ENCODE measurements at places on chromosomes 5 and 9.

GRCh38 chr5:5188376-5189050 lies 48.4 kb downstream of the ADAMTS16 start:
- no peak for DNase-seq

DNA sequence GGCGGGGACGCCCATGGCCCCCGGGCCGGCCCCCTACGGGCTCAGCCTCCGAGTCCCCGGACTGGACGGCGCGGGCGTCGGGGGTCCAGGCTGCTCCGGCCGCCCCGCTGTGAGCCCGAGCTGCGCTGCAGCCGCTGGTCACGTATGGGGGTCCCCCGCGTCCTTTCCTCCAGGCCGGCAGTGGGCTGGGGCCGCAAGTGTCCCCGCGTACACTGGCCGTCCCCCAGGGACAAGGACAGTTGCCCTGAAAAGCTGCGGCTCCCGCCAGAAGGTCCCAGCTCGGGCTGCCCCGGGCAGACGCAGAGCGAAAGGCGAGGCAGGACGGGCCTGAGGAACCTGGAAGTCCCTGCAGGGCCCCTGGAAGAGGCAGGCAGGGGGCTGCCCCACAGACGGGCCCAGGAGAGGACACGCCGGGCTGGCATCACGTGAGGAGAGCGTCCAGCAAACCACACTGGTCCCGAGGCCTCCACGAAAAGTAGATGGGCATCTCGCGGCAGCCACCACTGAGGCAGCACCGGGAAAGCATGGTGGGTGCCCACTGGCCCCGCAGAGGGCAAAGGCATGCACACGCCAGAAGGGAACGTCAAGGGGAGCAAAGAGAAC lies 3.3 kb upstream of the NKD2 start:
- no peak for DNase-seq

DNA sequence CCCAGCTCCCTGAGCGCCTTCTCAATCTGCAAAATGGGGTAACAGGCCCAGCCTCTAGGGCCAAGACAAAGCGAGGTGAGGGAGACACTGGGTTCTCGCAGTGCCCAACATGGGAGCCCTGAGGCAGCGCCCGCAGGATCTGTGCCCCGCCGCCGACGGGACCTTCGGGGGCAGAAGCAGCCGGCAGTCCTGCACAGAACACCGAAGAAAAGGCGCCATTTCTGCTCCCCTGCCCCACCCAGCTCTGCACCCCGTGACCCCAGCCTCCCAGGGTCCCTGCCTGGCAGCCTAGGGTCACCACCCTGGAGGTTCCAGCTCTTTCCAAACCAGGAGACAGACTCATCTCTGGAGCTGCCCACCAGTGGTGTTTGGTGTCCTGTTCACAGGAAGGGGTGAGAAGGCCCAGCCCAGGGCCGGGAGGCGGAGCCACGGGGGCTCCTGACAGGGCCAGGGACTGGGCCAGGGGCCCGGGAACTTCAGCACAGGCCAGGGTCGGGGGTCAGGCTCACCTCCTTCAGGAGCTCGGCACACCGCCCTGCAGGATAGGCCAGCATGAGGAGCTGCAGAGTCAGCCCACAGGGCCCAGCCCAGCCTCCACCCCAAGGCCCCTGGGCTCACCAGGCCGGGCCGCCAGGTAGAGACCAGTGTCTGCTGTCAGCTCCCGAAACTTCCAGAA lies 3.3 kb downstream of the LCN8 start:
- DNase-seq: no peak

DNA sequence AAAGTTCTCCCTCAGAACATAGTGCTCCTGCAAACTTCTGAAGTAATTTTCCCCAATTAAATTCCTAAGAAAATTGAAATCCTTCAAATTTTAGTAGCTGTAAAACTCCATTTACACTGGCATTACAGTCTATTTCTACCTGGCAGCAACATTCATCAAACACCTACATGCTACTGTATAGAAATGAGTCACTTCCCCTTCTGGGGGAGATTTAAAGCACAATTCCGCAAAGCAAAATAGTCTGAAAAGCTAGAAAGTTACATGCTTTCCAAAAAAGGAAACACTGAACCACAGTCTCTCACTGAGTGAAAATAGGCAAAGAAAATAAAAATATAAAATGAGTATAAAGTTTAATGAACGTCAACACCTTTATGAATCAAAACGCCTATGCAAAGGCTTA lies 43.3 kb downstream of the MCTP1 start:
- DNase-seq: no peak

GRCh38 chr5:176499273-176499672 lies 37.9 kb downstream of the RNF44 start:
- DNase-seq: no peak

- DNase-seq: no peak
Measured at GRCh38 chr5:57034201-57034916, 82.4 kb upstream of the MIER3 start.

- no peak for DNase-seq
Measured at GRCh38 chr9:87659534-87660419, 66.1 kb upstream of the CTSL start.

DNA sequence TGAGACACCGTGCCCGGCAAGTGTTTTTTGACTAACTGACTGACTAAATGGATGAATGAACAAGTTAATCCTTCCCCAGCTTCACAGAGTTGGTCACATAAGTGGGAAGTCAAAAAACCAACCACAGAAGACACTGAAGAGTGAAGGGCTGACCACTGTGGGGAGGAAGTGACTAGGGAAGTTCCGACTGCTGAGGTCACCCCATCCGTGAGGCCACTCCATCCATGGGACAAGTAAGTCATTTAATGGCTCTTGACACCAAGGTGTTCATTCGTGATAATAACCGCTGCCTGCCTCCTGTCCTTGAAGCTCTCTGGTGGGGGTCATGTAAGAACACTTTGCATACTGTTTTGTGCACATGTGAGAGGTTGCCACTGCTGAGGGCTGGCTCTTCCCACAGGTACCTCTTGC lies 22.2 kb upstream of the CXCL14 start:
- no peak for DNase-seq

GRCh38 chr5:41517909-41518308 lies 7.5 kb upstream of the PLCXD3 start:
- no peak for DNase-seq

- DNase-seq: no peak
Measured at GRCh38 chr5:154477382-154478223, 424 bp downstream of the HAND1 start.

DNA sequence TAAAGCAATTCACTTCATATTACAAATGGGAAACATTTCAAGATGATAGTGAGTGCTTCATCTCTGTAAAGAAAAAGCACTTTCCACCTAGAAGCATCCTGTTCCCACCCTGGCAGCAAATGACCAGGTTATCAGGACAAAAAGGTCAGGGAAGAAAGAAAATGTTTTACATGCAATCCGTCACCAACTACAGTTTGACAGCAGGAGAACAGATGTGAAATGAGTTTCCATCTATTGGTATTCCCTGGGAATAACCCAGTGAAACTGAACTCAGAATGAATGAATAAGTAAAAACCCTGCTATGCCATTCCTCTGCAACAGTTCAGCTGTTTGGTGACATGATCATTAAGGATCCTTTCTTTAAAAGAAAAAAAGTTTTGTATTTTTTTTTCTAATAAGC lies 67.6 kb downstream of the HTR1A start:
- DNase-seq: no peak

- no peak for DNase-seq
Measured at GRCh38 chr9:127754099-127755060, 19.3 kb upstream of the TOR2A start.

DNA sequence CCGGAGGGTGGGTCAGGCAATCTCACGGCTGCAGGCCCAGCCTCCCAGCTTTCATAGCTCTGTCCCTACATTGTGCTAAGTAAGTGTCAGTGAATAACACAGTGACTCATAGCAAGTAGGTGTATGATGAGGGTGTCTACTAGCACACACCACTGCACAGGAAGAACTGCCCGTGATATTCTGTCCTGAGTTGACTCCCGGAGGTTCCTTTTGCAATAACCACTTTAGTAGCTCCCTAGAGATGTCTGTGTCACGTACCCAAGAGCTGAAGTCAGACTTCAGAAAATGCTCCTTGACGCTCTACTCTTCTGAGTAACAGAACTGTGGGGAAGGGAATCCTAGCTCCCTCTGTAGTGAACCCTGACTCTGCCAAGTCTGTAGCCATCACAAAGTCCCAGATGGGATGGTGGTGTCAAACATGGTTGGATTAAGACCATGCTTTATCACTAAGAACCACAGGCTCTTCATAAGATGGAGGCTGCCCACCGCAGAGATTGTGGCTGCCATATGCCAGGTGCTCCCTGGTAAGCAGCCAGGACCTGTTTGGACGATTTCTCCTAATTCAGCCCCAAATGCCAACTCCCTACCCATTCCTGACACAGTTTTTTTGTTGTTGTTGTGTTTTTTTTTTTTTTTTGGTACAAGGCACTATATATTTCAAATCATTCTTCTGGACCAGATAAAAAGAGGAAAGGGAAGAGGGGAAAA lies 352.6 kb upstream of the PANK3 start:
- DNase-seq: no peak

DNA sequence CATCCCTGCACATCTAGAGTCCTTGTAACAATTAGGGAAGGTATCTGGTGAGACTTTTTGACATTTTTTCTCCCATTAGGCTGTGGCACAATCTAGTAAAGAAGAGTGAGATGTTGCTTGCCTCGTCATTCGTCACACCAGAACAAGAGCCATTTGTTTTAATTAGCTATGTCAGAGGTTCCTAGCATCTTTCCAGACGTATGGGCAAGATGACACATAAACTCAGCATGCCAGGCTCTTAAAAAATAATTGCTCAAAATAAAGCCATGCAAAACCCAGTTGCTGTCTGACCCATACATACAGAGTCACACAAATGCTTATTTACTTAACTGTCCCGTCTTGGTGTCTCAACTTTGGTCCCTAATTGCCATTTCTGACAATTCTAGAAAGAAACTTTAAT lies 125.9 kb downstream of the TRPM3 start:
- DNase-seq: no peak

- no peak for DNase-seq
Measured at GRCh38 chr9:111839387-111839786, 44.6 kb upstream of the SHOC1 start.

DNA sequence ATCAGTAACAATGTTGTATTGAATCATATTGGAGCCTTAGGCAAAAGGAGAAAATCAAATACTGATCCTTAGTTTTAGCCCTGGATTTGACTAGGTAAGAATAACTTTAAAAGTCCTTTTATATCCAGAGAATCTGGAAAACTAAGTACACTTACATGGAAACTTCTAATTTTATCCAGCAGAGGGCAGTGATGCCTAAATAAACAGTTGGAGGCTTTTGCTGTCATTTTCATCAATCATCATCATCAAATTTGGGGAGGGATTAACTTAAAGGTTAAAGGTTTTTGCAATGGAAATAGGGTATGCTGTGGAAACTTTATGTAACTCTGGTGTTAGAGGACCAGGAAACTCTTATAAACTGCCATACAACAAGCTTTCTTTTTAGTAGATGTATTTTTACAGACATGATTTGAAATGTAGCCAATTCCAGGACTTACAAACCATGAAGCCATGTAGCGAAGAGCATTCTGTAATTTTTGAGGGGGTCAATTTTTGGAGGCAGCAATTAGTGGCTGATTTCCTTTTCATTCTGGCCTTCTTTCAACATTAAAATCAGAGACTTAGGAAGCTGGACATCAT lies 112.7 kb downstream of the OSTF1 start:
- no peak for DNase-seq

- DNase-seq: no peak
Measured at GRCh38 chr5:79480991-79481390, 32.9 kb downstream of the HOMER1 start.

DNA sequence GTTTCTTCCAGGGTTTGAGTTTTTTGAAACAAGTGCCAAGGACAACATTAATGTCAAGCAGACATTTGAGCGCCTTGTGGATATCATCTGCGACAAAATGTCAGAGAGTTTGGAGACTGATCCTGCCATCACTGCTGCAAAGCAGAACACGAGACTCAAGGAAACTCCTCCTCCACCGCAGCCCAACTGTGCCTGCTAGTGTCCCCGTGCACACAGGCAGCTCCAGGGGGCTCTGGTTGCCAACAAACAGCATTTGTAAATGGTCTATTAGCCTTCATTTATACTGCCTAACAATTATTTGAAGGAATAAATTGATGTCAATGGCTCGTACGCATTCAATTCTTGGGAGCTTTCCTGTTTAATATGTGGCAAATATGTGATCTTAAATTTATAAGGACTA lies 268.3 kb downstream of the RAB3C start:
- DNase-seq: no peak

GRCh38 chr5:172111852-172112225 lies 76.2 kb downstream of the STK10 start:
- DNase-seq: no peak

- no peak for DNase-seq
Measured at GRCh38 chr5:173697931-173698579, 81.6 kb upstream of the BOD1 start.

GRCh38 chr5:79088507-79088906 lies 18.9 kb downstream of the BHMT2 start:
- no peak for DNase-seq

- no peak for DNase-seq
Measured at GRCh38 chr5:16983022-16983639, 47.0 kb upstream of the MYO10 start.

DNA sequence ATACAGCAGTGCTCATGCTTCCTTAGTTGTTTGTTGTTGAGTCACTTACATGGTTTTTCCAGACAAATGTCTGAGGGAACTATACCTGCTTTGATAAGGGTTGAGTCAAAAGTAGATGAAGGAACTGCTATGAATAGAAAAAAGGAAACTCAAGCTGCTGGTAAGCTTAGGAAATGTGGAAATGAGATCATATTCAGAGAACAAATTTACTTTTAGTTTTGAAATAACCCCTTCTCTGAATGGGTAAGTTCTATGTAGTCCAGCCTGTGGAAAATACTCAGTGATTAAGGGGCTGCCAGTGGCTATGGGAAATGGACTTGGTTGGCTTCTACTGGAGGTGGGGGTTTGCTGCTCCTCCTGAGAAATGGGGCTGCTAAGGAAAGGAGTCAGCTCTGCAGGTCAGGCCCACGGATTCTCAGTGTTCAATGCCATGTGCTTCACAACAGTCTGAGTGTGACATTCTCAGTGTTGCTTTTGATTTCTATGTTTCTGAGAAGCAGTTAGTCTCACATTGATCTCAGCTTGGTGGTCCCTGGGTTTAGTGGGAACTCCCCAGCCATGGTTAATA lies 47.7 kb upstream of the GLRX start:
- peak; percentile 20 for DNase-seq

GRCh38 chr9:12920437-12920836 lies 145.6 kb downstream of the LURAP1L start:
- no peak for DNase-seq

DNA sequence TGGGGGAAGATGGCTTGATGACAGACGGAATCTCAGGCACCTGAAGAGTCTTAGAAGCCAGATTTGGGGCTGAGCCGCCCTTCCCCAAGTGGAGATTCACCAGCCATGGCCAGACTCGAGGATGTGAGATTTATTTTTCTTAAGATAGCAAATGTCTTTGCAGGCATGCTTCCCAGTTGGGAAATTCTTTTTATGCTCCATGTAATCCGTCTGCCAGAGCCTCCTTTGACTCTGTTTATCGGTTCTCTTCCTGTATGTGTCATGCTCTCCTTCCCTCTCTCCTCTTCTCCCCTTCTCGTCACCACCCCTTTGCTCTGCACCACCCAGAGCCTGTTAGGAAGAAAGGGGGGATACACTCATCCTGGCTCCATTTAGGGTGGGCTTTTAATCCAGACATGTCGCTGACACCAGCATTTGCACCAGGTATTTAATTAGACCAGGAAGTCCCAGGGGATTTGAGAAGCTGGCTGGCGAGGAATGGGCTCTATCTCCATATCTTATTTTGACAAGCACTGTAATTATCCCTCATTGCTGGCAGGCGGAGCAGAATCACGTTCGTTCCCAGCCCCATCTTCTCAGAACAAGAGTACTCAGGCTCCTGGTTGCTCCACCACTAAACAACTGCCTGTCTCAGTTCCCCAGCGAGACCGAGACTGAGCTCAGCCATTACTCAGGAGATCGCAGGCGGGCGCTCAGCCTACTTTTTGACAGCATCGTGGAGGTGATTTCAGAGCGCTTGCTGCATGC lies 50.9 kb downstream of the KCNIP1 start:
- DNase-seq: no peak

All from activated T-helper 1 cell treated with anti-CD3 and anti-CD28 coated beads, Interleukin-12 subunit alpha, Interleukin-12 subunit beta, Interleukin-2, Interleukin-4 antibody, amounts not matched to agents 30 ng/mL and 10 ng/mL and 1 ng/mL, durations not matched to agents 14 hours and 24 hours and 36 hours (primary cell).